ENCODE measurements at places on chromosomes 2 and 18.

DNA sequence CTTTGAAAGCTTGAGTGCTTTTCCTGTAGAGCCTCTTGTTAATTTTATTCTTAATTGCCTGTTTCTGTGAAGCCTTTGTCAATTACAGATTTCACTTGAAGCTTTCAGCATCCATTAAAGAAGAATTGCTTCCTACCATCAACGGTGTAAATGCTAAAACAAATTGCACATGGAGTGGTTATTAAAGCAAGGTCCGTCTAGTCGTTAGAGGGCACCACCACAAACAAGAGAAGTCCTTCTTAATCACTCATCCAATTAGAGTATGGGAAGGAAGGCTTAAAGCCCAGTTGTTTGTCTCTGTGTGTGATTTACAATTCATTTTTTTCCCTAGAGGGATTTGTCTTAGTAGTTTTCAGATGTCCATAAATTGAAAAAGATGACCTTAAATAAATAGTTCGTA is 1.6 kb downstream of the KCNJ3 start:
- no peak for DNase-seq

- DNase-seq: no peak
These were observed 357.5 kb upstream of the ETAA1 start for GRCh38 chr2:67039517-67040103.

DNA sequence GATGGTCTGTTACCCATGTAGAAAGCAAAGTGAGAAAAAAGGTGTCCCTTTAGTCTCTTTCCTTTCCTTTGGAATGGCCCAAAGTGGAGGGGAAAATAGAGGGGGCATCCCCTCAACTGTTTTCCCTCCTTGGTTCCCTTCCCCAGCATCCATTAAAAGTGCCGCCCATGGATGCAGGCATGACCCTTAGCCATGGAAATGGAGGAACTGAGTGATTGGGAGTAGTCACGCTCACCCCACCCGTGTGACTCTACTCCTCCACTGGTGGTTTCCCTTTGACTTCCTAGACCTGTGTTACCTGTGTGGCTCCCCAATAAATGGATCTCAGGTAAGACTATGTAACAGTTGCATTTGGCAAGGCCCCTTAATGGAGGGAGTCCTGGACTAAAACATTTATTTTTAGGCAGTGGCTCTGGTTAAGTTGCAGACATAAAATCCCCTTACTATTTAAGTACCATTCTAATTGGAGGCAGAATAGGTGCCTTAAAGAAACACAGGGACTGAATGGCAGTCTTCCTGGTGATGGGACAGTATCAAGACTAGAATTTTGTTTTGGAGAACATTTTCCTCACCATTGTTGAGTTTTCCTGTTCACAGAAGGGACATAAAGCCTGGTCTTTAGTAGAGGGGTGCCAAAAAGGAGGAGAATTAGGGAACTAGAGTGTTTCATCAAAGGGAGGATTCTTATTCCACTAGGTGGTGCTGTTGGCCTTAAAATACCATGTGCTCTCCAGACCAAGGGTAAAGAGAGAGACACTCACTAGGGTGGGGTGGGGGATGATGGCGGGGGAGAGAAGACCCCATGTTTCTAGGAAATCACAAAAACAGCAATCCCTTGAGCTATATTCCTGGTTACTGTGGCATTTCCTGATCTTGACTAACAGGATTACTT is 25.7 kb upstream of the PLA2R1 start:
- peak; percentile 25 for DNase-seq

GRCh38 chr18:12839526-12840196 is 44.4 kb downstream of the PTPN2 start:
- DNase-seq: no peak

GRCh38 chr2:15223887-15224286 is 337.2 kb downstream of the NBAS start:
- DNase-seq: peak; percentile 88

- no peak for DNase-seq
These were observed 150.9 kb downstream of the PDE11A start for GRCh38 chr2:177921726-177922125.

GRCh38 chr18:57730146-57730545 is 73.0 kb downstream of the ATP8B1 start:
- no peak for DNase-seq

GRCh38 chr2:158393886-158394285 is 62.7 kb downstream of the CCDC148 start:
- DNase-seq: no peak

DNA sequence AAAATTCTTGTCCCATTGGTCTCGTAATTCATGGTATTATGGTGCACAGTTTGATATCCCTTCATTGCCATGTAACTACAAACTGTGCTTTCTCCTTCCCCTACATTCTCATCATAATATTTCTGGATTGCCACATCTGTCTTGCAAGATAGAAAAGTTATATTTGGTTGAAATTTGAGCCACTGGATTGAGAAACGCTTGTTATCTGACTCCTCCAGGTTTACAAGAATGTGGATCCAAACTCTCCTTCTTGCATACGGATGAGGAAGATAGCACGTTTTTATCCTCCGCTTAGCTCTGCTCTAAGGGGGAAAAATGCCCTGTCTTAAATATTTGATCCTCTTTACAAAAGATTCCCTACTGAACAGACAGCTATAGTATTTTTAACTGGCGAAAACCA is 438.2 kb downstream of the TSN start:
- DNase-seq: peak; percentile 9

DNA sequence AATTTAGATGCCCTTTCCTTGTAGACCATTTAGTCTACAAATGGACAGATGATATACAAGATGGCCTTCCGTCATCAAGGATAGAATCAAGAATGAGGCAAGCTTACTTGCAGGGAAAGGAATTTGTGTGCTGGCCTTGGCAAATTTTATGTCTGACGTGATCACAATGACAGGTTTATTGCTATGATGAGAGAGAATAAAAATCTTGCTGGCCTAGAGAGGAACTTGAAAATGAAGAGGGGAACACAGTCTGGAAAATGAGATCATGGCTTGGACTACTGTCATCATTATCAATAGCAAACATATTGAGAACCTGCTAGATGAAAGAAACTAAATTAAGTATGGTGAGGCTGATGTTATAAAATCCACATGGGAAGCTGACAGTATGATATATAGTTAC is 66.0 kb downstream of the CSRNP3 start:
- no peak for DNase-seq

DNA sequence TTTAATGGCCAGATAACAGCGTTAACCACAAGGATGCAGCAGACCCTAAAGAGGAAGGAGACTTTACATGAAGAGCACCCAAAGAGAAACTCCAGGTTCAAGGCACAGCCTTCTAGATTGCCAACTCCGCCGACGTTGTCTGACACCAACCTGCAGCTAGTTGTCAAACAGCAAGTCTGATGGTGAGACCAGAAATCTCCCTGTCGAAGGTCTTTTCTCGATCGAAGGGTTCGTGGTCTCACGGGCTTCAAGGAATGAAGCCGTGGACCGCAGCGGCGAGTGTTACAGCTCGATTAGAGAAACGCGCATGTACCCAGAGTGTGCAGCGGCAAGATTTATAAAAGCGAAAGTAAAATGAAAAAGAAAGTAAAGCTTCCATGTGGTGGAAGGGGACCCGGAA is 656.3 kb downstream of the XIRP2 start:
- no peak for DNase-seq

DNA sequence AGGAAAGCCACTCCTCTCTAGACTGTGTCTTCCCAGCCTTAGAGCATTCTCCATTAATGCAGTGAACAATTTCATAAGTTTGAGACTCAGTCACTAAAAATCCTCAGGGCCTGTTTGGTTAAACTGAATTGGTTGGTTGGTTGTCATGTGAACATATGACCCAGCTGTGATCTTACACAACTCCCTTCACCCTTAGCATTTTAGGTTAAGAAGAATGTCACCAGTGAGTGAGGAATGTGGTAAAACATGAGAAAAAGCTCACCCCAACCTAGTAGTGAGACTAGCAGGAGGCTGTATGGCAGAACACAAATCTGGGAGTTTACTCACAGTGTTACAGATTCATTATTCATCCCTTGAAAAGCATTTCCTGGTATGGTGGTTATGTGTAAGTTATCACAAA is 32.4 kb downstream of the LHCGR start:
- peak; percentile 94 for DNase-seq

DNA sequence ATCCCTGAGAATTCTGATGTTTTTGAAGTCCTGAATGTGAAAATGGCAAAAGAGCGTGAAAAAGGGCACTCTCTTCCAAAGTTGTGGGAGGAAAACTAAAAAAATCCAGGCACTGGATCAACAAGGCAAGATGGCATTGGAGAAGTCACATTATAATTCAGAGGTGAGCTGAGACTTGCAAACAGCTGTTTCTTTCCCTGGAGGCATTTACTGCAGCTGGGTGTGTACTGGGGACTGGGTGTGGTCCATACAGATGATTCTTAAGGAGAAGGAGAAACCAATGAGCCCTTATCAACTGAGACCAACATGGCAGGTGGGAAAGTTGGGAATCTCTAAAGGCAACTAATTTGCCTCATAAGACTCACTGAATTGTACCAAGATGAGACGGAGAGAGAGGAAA is 313.9 kb downstream of the TRIB2 start:
- DNase-seq: no peak

DNA sequence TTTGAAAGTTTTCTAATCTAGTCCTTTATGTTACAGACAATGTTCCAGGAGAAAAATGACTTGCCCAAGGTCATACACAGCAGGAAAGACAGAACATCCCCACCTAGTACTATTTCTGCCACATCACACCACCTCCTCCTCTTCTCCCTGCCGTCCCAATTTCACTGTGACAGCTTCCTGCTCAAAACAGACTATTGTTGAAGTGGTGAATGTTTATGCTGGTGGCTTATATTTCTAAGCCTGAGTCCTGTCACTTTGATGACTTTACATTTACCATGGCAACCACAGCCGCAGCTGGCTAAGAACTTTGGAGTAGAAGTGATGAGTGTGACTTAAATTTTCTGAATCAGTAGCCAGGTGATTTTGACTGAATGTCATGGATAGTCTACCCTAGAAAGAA is 10.0 kb downstream of the GALNT5 start:
- no peak for DNase-seq

GRCh38 chr2:7133521-7133920 is 216.3 kb downstream of the RNF144A start:
- DNase-seq: no peak

DNA sequence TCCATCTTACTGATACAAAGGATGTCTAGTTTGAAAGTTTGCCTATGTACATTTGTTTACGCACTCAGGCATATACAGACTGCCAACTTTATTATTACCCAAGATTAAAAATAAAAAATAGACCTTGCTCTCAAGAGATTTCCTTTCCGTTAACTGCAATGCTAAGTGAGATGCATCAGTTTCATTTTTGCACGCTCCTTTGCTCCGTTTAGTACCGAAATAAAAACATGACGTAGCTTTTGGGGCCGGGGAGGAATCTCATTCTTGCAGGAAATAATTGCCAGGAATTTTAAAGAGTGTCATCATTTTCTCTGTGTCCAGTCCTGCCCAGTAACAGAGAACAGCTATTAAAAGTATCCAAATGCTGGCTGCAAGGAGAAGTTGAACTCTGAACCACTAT is 169.5 kb downstream of the SLC8A1 start:
- DNase-seq: peak; percentile 47

DNA sequence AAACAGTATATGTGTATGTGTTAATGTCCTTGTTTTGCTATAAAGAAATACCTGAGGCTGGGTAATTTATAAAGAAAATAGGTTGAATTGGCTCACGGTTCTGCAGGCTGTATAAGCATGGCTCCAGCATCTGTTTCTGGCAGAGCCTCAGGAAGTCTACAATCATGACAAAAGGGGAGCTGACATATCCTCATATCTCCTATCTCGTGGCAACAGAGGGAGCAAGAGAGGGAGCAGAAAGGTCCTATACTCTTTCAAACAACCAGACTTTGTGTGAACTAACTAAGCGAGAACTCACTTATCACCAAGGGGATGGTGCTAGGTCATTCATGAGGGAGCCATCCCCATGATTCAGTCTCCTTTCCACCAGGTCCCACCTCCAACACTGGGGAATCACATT is 13.0 kb downstream of the CALCRL start:
- DNase-seq: no peak

DNA sequence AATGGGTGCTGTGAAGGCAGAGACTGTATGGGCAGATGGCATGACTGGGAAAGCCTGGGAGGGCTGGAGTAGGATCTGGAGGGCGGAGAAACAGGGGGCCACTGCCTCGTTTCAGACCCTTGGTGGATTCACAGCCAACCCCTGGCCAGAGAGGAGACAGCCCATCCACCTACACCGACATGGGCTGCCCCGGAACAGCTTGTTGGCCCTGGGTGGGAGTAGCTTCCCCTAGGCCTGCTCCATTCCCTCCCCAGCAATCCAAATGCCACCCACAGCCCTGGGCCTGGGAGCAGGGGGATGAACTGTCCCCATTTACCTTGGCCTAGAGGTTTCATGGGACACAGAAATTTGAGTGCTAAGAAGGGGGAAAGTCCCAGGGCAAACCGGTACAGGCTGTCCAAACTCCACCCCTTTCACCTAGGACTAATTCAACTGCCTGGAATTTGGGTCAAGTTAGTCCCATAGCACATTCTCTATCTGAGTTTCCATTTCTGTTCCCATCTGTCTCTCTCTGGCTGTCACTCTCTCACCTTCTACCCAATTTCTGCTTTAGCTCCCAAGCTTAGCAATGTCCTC is 37.0 kb downstream of the LBH start:
- no peak for DNase-seq

- no peak for DNase-seq
These were observed 1307.3 kb upstream of the ZEB2 start for GRCh38 chr2:145827235-145827634.

DNA sequence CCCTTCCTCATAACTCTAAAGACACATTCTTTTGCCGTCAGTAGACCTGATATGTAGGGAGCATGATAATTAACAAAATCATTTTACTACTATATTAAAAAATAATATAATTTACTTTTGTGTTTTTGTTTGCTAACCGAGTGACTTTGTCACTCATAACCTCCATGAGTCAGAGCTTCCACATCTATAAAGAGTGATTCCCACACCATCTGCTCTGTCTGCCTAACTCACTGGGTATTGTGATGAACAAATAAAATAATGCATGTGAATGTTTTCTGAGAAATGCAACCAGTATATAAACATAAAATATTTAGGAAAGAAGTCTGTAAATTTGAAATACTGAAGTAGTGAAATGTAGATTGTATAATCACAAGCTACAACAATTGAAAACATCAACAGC is 123.4 kb upstream of the DSEL start:
- DNase-seq: no peak

GRCh38 chr2:15112216-15112615 is 448.9 kb downstream of the NBAS start:
- peak; percentile 56 for DNase-seq

GRCh38 chr18:37429791-37430190 is 135.8 kb downstream of the CELF4 start:
- DNase-seq: no peak

DNA sequence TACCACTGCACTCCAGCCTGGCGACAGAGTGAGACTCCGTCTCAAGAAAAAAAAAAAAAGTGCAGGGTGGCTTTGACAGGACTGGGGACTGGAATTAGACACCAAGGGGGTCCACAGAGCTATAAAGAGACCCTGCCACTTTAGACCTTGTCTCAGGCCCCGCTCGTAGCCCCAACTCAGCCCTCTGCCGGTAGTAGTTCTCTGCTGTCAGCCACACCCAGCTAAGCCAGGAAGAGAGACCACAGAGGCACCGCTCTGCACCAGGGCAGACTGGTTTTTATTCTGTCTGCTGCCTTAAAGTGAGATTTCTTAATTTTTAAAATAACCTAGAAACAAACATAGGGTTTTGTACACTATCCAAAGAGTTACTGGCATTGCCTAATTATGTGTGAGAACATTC is 66.0 kb downstream of the STEAP3 start:
- DNase-seq: no peak

All from IMR-90 (cell line).